Hepatic stellate cell (primary cell): ENCODE measurements at places on chromosomes 3 and 15.

GRCh38 chr3:106386050-106386449, 517.2 kb upstream of the CBLB start:
- no peak for DNase-seq

GRCh38 chr15:80736560-80736959, 41.5 kb downstream of the ABHD17C start:
- peak; percentile 6 for DNase-seq

GRCh38 chr3:170189398-170190256, 8.1 kb upstream of the PHC3 start:
- no peak for DNase-seq

DNA sequence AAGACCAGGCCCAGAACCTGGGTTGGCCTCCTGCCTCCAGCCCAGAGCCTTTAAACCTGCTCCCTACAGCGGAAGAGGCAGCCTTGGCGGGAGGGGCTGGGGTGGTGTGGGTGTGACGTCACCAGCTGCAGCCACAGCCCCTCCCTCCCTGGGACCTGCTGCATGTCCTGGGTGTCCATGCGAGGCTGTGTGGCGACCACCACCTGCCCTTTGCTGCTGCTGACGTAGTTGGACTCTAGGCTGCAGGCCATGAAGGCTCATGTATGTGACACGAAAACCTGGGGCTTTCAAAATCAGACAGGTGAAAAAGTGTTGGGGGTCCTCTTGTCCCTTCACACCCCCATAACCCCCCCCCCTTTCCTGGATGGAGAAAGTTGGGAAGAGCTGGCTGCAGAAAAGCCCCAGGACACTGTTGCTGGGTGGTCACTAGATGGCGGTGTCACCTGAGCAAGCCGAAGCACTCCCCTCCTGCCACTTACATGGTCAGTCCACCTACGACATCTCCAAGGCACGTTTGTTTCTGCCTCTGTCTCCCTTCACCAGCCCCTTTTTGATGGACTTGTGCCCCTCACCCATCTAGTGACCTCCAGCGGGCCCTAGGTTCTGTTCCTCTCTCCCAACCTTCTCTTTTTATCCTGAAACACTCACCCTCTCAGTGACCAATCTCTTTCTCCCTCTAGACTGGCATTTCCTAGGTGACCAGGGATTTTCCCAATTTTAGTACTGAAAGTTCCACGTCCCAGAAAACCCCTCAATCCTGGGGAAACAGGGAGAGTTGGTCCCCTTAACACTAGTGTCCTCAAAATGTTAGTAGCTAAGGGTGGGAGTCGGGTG, 35.2 kb downstream of the SLC6A20 start:
- peak; percentile 90 for DNase-seq

- DNase-seq: no peak
Observed at GRCh38 chr3:58683001-58683458, 16.5 kb upstream of the FAM3D start.

DNA sequence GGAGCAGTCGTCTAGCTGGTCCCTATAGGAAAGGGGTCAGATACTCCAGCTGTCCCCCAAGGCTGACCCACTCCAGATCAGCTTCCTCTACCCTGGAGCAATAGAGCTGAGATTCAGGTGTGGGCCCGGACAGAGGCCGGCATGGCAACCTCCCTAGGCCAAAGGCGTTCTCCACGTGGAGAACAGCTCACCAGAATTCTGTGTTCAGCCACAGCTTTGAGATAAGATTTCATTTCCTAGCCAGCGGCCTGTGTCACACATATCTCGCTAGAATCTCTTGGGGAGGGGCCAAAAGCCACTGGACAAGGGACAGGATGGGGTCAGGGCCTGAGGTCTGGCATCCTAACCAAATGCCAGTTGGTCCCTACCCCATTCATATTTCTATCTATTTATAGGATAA, 20.1 kb downstream of the SRGAP3 start:
- DNase-seq: no peak

DNA sequence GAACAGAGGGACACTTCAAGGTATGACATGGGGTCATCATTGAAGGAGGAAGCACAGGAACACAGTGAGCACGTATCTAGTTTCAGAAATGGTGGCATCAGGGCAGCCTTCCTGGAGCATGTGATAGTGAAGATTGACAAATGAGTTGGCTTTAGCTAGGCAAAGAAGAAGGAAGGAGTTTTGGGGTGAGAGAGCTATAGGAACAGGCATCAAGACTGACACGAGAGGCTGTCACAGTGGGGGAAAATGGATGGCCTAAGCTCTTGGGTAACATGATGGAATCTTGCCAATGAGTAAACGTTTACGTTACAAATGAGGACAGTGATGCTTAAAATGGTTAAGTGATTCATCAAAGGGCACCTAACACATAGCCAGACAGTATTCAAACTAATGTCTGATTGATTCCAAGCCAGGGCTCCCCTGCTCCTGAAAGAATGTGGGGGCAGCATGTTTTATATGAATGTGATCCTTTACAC, 23.1 kb upstream of the GPR171 start:
- DNase-seq: peak; percentile 31

DNA sequence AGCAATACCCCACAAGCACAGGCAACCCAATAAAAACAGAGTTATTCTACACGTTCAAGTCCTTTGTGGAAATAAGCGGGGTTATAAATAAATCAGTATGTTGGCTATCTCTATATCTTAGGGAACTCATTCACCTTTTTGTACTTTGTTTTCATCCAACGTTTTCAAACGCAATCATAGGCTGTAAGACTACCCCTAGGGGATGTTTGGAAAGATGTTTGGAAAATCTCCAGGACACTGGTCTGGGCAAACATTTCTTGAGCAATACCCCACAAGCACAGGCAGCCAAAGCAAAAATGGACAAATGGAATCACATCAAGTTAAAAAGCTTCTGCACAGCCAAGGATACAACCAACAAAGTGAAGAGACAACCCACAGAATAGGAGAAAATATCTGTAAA, 70.1 kb downstream of the CLDN11 start:
- no peak for DNase-seq

DNA sequence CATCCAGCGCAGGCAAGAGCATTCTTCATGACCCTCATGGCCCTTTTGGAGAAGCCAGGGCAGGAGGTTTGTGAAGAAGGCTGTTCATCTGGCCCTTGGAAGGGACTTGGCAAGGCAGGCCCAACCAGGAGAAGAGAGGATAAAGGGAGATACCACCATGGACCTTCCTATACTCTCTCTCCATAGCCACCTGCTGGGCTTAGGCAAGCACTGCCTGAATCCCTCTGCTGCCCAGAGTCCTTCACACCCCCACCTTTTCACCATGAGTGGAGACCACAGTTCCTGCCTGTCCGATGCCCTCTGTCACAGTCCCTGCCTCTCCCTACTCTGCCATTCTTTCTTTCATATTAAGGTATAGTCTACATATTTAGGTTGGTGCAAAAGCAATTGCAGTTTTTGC, 10.6 kb upstream of the SFMBT1 start:
- DNase-seq: no peak

- DNase-seq: no peak
Observed at GRCh38 chr15:50909010-50909317, 481 bp downstream of the AP4E1 start.

GRCh38 chr3:175274056-175274455, 414.9 kb downstream of the NAALADL2 start:
- DNase-seq: no peak

- peak; percentile 26 for DNase-seq
Observed at GRCh38 chr3:123667784-123668183, 82.9 kb upstream of the HACD2 start.

- peak; percentile 31 for DNase-seq
Observed at GRCh38 chr3:196440041-196440537, 7.9 kb upstream of the UBXN7 start.

DNA sequence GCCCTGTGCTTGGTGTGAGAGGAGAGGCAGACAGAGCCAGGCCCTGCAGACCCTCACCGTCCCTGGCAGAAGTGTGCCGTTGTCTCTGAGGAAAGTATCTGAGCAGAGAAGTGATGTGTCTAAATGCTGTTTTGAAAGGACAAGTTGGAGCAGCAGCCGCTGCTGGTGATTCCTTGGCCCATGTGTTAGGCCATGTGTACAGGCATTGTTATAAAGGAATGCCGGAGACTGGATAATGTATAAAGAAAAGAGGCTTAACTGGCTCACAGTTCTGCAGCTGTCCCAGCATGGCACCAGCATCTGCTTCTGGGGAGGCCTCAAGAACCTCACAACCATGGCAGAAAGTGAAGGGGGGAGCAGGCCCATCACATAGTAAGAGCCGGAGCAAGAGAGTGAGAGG, 334.6 kb upstream of the ATP10A start:
- DNase-seq: no peak

DNA sequence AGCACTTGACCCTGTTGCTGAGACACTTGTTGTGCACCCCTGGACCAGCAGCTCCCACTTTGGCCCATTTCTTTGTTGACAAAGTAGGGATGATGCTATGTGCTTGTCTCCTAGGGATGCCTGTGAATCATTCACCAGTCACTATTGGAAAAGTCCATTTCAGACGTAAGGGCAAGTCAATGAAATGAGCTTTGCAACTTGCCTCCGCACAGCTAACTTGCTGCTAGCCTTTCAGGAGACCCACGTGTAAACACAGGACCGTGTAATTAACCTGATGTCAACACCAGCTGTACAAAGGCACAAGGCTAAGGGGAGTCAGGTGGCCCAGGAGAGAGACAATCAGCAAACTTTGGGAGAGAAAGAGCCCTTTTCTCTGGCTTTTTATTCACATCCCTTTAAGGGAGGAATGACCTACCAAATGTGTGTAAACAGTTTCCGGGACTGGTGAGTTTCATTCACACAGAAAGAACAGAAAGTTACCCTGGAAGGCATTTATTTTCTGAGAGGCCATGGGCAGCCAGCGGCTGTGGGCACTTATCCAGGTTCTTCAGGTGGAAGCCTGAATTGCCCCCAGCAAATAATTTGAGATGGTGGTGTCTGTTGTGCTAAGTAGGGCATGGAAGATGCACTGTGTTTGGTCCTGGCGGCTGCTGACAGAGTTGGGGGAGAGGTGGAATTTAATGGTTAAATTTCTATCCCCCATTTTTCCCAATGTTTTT, 54.0 kb downstream of the TIPARP start:
- DNase-seq: no peak

DNA sequence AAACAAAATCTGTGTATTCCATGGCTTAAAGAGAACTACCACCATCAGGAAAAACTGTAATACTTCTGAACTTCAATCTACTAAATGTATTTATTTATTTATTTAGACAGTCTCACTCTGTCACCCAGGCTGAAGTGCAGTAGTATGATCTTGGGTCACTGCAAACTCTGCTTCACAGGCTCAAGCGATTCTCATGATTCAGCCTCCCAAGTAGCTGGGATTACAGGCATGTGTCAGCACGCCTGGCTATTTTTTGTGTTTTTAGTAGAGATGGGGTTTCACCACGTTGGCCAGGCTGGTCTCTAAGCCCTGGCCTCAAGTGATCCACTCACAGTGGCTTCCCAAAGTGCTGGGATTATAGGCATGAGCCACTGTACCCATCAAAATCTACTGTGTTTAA, 202.3 kb upstream of the POU1F1 start:
- no peak for DNase-seq

- no peak for DNase-seq
Observed at GRCh38 chr15:43085921-43086320, 19.9 kb downstream of the UBR1 start.

GRCh38 chr15:80480909-80481308, 76.7 kb downstream of the ARNT2 start:
- peak; percentile 89 for DNase-seq

- DNase-seq: no peak
Observed at GRCh38 chr15:59587085-59587826, 24.3 kb upstream of the GCNT3 start.

DNA sequence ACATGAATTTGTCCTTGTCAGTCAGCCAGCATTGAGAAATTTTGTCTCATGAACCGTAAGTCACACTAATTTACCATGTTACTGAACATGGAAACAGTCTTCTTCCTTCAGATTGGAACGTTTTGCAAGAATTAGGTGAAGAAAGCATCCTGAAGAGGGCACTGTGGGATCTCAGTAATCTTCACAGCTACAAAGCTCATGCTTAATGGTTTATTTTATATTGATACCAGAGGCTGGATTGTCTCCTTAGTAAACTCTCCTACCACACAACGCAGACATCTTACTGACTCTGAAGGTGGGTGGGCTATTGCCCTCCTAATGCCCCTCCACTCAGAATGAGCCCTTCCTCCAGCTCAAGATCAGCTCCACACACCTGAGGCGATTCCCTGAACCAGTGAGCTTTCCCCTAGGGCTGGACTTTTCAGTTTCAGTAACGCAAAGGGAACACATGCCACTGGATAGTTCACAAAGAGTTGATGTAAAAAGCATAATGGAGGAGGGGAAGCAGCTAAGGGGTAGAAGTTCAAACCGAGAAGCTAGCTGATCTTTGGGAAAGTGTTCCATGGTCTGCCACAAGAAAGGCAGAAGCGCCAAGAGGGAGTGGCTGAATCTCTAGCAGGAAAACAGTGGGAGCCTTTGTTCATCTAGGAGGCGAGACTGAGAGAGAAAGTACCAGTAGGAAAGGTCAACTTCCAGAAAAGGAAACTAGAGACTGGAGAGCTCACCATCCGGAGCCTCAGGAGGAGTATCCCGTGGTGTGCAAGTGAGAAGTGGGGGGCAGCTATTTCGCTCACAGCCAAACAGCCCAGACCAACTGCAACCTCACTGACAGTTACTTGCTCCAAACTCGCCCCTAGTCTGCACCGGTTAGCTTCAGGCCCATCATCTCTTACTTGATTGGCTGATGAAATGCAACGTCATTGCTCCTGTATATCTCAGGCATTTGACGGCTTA, at the start of gene SLC9C1:
TSS of gene SLC9C1 (minus strand) at position 849 of the 954 bp plus-strand sequence. CDS start 7,425 bp downstream, outside the sequence.
- peak; percentile 26 for DNase-seq

DNA sequence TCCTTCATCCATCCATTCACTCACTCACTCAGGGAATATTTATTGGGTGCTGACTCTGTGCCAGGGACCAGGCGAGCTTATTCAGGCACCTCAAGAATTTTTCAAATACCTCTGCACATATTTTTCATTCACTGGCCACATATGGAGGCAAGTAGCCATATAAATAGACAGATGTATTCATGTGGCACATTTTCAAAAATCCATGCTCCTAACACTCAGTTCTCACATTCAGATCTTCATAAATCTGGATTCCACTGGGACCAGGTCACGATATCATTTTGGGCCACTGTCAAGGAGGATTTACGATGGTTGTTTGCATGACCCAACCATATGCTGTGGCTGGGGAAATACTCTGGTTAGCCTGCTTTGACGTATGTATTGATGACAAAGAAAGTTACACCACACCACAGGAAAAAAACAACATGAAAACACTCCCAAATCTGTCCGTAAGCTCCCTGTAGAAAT, 241.8 kb upstream of the LRTM1 start:
- no peak for DNase-seq

- DNase-seq: no peak
Observed at GRCh38 chr3:186307594-186308221, 54.3 kb downstream of the DGKG start.

- no peak for DNase-seq
Observed at GRCh38 chr15:92151741-92152140, 241.9 kb upstream of the ST8SIA2 start.

GRCh38 chr3:171200052-171200749, 173.7 kb upstream of the SLC2A2 start:
- no peak for DNase-seq

GRCh38 chr3:30285188-30286006, 321.0 kb upstream of the TGFBR2 start:
- DNase-seq: no peak

- no peak for DNase-seq
Observed at GRCh38 chr3:27138005-27138404, 231.2 kb downstream of the NEK10 start.
